Fibroblast of the aortic adventitia (primary cell): ENCODE measurements at places on chromosomes 13 and 19.

GRCh38 chr19:11387162-11388034, 3.3 kb upstream of the EPOR start:
- no peak for DNase-seq

- DNase-seq, result no peak
Observed at GRCh38 chr19:6718111-6718740, 2.2 kb downstream of the C3 start.

DNA sequence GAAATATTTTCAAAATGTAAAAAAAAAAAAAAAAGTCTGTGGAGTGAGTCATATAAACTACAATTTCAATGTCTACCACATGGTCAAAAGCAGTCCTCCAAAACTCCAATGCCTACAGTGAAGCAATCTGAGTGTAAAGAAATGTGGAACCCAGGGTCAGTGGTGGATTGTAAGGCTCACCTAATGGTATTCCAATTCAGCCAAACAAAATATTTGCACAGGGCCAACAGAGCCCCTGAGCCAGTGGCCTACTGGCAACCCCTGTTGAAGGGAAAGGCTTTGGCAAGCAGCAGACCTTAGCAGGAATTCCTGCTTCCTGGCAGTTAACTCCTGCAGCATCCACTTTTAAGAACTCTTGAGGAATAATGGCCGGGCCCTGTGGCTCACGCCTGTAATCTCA, 3.4 kb downstream of the DNMT1 start:
- peak; percentile 99 for DNase-seq

DNA sequence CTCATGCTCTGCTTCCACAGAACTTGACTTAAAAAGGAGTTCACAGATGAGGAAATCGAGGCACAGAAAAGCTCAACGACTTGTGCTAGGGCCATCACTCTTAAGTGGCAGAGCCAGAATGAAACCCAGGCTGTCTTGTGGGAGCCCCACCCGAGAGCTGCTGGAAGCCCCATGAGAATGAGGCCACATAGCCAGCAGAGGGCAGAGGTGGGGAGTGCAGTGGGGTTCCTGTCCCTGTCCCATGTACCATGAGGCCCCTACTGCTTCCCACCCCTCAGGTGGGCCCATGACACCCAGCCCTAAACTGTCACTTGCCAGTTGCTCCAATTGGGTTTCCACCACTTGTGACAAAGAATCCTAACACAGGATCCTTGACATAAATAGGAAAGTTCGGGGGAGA, 175.9 kb downstream of the IRS2 start:
- no peak for DNase-seq

GRCh38 chr13:43544011-43544410, 242.8 kb downstream of the ENOX1 start:
- DNase-seq, result peak; percentile 53

DNA sequence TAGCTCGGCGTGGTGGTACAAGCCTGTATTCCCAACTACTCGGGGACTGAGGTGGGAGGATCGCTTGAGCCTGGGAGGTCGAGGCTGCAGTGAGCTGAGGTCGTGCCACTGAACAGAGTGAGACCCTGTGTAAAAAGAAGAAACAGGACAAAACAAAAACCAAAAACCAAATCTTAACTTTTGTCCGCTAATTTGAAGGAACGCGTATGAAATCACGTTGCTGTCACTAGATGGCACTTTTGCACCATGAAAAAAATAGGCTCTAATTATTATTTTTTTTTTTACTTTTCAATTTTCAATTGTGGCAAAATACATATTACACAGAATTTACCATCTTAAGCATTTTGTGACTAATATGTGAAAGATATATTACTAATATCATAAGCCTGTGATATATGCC, 17.6 kb upstream of the ZNF835 start:
- DNase-seq, result no peak

- peak; percentile 78 for DNase-seq
Observed at GRCh38 chr19:39363901-39364457, 21.8 kb downstream of the SAMD4B start.

GRCh38 chr13:111058796-111059506, 56.2 kb upstream of the ARHGEF7 start:
- DNase-seq, result no peak

DNA sequence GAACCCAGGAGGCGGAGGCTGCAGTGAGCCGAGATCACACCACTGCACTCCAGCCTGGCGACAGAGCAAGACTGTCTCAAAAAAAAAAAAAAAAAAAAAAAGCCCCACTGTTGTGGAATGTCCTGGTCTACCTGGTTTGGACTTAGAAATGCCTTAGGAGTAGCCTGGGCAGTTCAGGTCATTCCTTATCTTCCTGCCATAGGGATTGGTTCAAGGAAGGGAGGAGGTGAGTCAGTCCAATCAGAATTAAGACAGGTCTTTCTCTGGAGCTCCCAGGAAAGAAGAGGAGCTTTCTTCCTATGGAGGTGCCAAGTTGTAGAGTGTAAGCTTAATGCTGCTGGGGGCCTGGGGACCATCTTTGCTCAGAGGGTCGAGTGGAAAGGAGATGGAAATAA, 44.8 kb downstream of the SIPA1L3 start:
- DNase-seq, result no peak

DNA sequence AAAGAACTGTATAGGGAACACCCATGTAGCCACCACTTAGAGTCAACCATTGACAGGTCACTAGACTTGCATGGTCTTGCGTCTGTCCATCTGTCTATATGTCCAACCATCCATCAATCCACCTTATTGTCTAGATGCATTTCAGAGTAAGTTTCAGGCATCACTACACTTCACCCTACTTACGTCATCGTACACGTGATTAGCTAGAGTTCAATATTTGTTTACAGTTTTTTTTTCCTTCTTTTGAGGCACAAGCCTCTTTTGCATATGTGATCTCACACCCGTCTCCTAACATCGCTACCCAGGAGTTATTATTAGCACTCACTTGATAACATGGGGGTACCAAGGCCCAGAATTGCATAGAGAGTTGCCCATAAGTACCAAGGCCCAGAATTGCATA, 6.9 kb downstream of the CACNG7 start:
- DNase-seq, result no peak

DNA sequence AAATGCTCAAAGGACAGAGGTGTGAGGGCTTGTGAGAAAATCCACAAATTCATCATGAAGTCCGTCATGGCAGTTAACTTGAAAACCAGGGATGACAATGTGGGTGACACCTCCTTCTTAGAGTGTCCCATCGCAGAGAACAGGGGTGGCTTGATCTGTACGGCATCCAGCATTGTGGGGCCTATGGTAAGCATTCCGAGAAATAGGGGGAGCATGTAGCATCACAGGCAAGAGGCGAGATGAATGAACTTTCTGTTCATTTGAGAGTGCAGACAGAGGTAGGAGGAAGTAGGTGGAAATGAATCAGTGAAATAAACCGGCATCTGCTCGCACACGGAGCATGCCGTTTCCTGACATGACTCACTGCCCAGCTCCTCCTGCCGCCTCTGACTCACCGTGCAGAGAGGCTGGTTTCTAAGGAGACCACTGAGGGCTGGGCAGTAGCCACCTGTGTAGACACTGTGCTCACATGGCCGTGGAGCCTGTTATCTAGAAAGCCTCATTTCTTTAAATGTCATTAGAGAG, 339.0 kb downstream of the RFC3 start:
- peak; percentile 88 for DNase-seq

DNA sequence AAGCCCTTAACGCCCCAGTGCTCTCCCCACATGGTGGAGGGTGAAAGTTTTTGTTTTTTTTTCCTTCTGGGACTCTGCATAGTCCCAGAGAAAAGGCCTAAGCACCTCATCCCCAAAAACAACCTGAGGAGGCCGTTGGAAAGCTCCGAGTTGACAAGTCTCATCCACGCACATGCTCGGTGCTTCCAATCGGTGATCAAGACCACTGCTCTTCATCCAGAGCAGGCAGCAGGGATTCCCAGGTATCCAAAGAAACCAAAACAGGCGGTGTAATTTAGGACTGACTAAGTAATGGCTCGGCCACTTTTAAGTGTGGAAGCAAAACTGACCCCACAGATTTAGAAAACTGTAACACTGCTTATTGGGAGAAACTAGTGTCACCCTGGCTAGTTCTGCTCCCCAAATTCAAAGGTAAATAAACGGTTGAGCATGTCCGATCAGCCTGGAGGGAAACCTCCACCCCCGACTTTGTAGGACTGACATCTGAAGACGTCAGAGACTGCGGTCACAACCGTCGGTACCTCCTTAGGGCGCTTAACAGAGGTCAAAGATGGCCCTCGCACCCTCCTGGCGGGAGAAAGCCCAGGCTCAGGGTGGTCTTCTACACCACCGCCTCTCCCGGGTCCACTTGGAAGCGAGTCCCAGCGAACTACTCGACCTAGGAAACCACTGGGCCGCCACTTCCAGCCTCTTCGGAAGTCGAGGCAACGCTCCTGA, 997 bp upstream of the ZNF446 start:
- no peak for DNase-seq

DNA sequence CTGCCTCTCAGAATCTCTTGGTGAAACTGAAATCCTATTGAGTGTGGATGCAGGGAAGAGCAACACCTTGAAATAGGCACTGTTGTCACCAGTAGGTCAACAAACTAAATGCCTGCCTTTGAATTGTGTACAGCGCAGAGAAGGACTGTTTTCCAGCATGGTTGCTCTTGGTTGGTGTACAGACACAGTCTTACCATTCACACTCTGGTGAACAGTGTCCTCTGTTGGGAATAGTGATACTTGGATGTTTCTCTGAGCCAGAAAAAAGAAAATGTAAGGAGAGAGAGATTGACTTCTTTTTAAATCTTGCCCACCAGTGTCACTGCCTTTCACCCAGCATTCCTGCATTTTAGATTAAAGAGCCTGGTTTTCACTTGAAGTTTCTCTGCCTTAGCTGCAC, 179.7 kb downstream of the STK24 start:
- peak; percentile 41 for DNase-seq

- no peak for DNase-seq
Observed at GRCh38 chr19:5006821-5007220, 37.9 kb downstream of the KDM4B start.

DNA sequence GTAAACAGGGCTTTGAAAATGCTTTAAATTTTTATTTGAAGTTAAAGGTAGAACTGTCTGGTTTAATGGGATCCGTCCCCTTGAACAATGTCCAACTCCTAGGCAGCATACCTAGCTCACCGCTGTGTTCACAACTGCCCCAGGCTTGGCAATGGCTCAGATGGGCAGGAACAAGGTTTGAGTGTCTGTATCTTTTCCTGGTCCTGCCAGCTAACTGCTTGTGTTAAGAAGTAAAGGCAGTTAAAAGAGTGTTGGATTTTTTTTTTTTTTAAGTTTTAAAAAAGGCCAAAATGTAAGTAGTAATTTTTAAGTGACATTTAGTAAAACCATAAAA, 66.7 kb upstream of the FNDC3A start:
- no peak for DNase-seq

GRCh38 chr19:7104747-7105447, 35.4 kb downstream of the ZNF557 start:
- no peak for DNase-seq

- peak; percentile 48 for DNase-seq
Observed at GRCh38 chr13:23828866-23829265, 60.3 kb downstream of the MIPEP start.

DNA sequence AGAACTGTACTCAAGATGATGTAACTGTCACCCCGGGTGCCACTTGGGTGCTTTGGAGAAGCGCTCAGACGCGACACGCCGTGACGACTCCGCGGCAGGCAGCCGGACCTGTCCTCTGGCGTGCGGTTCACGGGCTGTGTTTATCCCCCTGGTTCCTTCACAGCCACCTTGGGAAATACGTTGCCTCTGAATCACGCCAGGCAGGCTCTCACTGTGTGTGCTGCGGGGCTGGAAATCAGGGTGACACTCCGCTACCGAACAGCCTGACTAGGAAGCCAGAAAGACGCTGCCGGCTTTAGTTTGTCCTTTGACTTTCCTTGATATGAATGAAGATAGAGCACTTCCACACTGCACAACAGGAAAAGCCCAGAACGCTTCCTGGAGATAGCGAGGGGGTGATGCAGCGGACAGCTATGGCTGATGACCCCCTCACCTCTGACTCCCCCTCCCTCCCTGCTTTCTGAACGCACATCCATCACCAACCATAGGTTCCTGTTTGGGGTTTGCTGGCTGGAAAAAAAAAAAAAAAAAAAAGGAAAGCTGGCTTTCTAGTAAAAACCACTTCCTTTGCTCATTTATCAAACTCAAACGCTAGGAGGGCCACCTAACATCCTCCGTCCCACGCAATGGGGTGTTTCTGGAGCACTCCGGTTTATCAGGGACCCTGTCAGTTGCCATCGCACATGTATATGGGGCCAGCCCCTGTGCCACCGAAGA, 3.7 kb upstream of the GP6 start:
- DNase-seq, result no peak

GRCh38 chr19:47098608-47099007, 15.0 kb downstream of the ZC3H4 start:
- no peak for DNase-seq

GRCh38 chr13:33261387-33262061, 24.0 kb downstream of the STARD13 start:
- no peak for DNase-seq

- DNase-seq, result no peak
Observed at GRCh38 chr13:85141401-85141800, 657.8 kb downstream of the SLITRK6 start.

- DNase-seq, result no peak
Observed at GRCh38 chr13:20988033-20988908, 73.1 kb downstream of the LATS2 start.

GRCh38 chr13:31803311-31803710, 64.0 kb downstream of the RXFP2 start:
- DNase-seq, result no peak

- DNase-seq, result no peak
Observed at GRCh38 chr13:47546391-47547225, 454.5 kb downstream of the SUCLA2 start.

GRCh38 chr19:45186509-45187334, 8.1 kb downstream of the BLOC1S3 start:
- DNase-seq, result no peak

DNA sequence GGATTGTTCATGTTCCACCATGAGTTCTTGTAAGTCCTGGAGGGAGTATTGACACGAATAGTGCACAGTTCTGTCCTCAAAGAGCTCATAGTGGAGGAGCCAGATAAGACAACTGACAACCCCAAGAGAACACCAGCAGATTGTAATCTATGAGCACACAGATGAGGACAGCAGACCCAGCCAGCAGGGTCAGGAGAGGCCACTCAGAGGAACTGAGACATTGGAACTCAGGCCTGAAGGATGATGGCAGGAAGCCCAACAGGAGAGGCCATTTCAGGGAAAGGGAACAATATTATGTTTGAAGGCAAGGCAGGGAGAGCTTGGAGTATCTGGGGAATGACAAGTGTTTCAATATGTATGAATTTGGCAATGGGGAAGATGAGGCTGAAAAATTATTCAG, 63.7 kb upstream of the IPO5 start:
- peak; percentile 20 for DNase-seq

- no peak for DNase-seq
Observed at GRCh38 chr19:58088521-58089052, 9.4 kb downstream of the ZSCAN18 start.

DNA sequence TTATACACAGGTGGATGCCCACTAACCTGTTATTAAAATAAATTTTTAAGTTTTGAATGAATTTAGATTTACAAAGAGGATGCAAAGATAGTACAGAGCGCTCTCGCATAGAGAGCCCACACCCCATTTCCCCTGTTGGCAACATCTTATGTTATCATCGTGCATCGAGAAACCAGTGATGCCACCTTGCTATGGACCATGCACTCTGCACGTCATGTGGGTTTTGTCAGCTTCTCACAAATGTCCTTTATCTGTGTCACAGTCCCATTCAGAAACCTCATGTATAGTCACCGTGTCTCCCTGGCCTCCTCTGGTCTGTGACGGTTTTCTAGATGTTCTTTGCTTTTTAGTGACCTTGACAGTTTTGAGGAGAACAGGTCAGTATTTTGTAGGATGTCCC, 60.0 kb downstream of the ING1 start:
- DNase-seq, result no peak

- DNase-seq, result no peak
Observed at GRCh38 chr19:10517760-10518443, 655 bp upstream of the S1PR5 start.

GRCh38 chr19:14722127-14722526, 32.3 kb downstream of the ZNF333 start:
- no peak for DNase-seq
